ENCODE measurements at places on chromosomes 3 and 15.

- no peak for DNase-seq
Observed at GRCh38 chr15:66955871-66956585, 109.4 kb upstream of the SMAD3 start.

GRCh38 chr15:90489944-90490343, 39.8 kb upstream of the CRTC3 start:
- no peak for DNase-seq

DNA sequence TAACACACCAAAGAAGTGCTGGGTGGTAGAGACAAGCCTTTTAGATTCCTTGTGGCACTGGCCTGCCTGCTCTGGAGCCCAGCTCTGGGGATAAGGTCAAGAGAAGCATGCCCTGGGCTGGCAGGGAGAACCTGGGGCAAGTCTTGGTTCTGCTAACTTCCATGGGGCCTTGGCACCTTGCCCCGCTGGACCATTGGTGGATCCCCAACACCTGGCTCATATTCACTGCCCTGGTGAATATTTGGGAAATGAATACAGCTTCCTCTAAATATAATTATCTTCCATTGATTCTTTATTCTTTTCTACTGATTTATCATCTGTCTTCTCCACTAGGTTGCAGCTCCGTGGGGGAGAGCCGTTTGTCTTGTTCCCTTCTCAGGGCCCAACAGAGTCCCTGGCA, 89.5 kb downstream of the RAB11A start:
- no peak for DNase-seq

GRCh38 chr15:76983590-76984375, 11.1 kb upstream of the PSTPIP1 start:
- no peak for DNase-seq

DNA sequence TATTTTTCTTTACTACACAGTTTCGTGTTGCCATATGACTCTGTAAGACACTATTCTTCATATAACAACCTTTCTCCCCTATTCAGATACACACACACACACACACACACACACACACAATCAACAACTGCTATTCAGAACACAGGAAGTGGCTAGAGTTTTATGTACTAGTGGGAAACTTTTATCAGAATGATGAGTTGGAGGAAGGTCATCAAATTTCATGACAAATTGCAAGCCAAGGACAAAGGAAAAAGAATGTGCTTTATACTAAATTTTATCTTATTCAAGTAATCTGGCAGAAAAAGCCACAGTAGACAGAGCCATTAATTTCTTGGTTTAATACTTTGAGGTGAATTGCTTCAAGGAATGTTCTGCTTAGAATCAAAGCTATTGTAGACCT, 899.8 kb downstream of the ROBO2 start:
- DNase-seq, result no peak

DNA sequence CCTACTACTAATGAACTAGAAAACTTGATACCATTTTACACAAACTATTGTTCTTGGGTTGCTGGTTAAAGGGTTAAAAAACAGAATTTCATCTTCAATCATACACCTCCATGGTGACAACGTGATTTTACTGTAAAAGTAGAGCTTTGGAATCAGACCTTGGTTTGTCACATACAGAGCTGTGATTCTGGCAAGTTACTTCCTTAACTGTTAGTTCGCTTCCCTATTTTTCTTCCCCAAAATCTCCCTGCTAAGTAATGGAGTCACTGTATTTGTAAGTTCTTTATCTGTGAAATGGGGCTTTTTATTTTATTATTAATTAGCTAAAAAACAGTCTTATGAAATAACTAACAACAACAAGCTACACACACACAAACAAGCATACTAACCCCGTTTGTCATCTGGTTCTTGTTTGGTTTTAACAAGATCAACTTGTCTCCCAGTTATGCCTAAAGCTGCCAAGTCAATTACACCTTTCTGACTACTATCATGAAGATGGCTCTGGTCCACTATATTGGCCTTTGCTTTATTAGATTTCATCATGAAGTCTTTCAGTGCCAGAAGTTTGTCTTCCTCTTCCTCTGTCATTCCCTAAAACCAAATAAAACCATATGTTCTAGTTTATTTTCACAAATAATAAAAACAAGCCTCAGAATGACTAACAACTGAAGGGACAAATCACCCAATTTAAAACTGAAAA, 38.6 kb downstream of the PIK3R4 start:
- no peak for DNase-seq

DNA sequence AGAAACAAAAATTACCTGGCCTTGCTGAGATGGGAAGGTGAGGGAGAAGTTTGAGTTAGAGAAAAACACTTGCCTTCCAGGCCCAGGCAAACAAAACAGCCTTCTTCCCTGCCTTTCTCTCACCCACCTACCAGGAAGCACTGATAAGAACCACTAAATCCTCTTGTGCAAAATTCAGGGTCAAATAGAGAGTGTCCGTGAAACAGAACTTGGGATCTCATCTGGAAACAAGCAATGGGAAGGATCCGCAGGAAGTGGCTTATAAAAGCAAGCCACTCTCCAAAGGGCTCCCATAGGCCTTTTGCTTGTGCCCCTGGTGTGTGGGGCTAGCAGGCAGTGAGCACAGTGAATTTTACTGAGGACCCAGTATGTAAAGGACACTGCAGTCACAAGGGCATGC, 11.0 kb downstream of the ADAMTS9 start:
- no peak for DNase-seq

GRCh38 chr3:113405180-113405579, 36.1 kb downstream of the CFAP44 start:
- no peak for DNase-seq

- no peak for DNase-seq
Observed at GRCh38 chr15:63994073-63994600, 52.1 kb downstream of the DAPK2 start.

DNA sequence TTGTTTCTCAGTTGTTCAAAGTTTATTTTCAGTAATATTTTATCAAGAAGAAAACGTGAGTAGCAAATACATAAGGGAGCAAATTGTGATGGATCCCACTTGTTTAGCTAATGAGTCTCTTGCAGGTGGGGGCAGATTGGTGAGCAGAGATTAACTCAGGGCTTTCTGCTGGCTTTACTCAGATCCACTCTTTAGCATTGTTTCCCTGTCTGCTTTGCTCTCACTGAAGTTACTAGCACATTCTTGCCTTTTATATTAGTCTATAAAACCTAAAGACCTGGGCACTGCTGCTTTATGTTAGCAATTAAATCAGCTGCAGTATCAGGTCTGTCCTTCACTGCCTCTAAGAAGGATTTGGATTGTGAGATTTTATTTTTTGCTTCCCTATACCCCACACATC, 71.5 kb downstream of the STAC start:
- no peak for DNase-seq

DNA sequence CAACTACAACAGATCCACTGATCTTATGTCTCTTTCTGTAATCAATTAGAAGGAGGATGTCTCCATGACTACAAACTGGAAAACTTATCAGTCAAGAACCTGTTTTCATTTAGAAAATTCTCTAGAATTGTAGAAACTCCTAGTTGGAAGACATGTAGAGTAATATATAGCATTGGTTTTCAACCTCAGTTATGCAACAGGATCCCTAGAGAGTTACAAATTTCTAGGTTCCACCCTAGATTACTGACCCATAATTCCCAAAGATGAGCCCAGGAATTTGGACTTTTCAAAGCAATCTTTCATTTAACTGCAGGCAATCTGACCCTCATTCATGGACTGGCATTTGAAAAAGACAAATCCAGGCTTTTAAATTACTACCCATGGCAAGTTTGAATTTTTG, 116.9 kb upstream of the RAP2B start:
- DNase-seq, result no peak
